ENCODE measurements at places on chromosomes 5 and 9. TPM values are rescaled to one million over a fixed set of nuclear protein-coding genes. Genes with fewer than 3 reads are reported as not detected.

GRCh38 chr5:142643634-142644033, 42.3 kb downstream of the FGF1 start:
- no peak for DNase-seq

DNA sequence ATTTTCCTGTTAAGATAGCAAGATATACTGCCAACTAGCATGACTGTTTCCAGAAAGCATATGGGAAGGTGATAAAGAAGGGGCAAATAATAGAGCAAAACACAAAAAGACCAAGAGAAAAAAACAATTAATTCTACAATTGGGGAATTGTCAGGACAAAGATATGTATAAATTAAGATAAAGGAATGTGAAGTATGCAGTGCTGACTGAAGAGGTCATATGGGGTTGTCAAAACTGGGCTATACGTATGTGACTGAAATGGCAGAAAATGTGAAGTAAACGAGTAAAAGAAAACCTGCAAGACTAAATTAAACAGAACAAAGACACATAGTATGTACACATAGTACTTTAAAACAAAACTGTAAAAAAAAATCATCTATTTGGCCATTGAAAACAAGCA, 222.3 kb downstream of the ARL15 start:
- no peak for DNase-seq

GRCh38 chr5:161414037-161414436, 132.5 kb downstream of the GABRB2 start:
- DNase-seq, result no peak

Gene IFNA13
- total RNA-seq, result not detected

- DNase-seq, result no peak
Measured at GRCh38 chr9:10268531-10269485, 344.0 kb downstream of the PTPRD start.

GRCh38 chr9:97627624-97628023, 5.5 kb downstream of the TSTD2 start:
- no peak for DNase-seq

DNA sequence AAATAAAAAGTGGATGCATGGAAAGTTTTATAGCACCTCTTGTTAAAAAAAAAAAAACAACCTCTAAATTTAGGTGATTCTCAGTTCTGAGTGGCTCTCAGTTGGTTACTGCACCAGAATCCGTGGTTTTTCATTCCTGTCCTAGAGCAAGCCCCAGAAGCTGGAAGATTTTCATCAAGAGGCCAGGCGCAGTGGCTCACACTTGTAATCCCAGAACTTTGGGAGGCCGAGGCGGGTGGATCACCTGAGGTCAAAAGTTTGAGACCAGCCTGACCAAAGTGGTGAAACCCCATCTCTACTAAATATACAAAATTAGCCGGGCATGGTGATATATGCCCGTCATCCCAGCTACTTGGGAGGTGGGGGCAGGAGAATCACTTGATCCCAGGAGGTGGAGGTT, 27.2 kb upstream of the SLC9A3 start:
- no peak for DNase-seq

Gene KCNT1
- 3.7 TPM for total RNA-seq

DNA sequence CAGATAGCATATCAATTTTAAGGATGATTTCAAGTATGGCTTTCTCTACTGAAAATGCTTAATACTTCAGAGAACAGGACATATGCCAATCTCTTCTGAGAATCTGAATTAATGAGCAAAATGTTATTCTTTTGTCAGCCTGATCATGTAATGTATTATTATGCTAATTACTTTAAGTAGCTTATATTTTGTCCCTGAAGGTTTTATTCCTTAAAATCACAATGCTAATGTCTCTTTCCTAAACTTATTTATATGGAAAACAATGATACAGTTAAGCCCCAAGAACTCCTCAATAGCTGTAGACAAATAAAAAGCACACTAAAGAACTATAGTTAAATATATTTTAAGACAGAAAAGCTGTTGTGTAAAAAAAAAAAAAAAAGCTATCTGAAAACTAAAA, 256.9 kb upstream of the PTPRD start:
- no peak for DNase-seq
